Hepatocyte (in vitro differentiated cells): ENCODE measurements at places on chromosomes 16 and 17. TPM values are rescaled to one million over a fixed set of nuclear protein-coding genes. Genes with fewer than 3 reads are reported as not detected.
A peak's percentile ranks its signal among the peaks of the same experiment; 100 is the strongest.

DNA sequence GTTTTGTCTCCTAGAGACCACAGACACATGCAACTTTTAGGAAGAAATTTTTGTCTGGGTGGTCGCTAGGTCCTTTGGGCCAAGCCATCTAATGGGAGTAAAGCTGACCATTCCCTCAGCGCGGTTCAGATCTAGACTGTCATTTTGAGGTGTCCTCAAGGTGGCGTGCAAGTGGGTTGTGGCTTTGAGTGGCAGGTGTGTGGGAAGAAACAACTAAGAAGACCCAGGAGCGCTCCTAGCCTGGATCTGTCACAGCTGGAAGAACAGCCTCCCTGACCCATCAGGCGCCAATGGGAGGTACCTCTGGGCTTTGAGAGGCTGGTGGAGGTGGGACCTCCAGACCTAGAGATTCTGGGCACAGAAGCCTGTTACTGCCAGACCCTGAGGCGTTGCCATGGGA lies 645.1 kb downstream of the KCNJ18 start:
- no peak overlapping the region for H3K4me3 ChIP-seq
- no peaks in the 10 kb centered on the region for H3K27me3 ChIP-seq
- no peaks in the 10 kb centered on the region for H3K36me3 ChIP-seq
- no peak for DNase-seq
- H3K27ac ChIP-seq: no peak overlapping the region

MFSD11 gene
- total RNA-seq: 59.4 and 66.6 TPM in 2 replicates

GRCh38 chr17:82666931-82667667 lies 18.9 kb upstream of the WDR45B start:
- no peak overlapping the region for H3K27ac ChIP-seq
- H3K4me3 ChIP-seq: no peak overlapping the region
- DNase-seq: no peak
- H3K4me1 ChIP-seq: no peaks in the 10 kb centered on the region
- no peaks in the 10 kb centered on the region for H3K36me3 ChIP-seq

DNA sequence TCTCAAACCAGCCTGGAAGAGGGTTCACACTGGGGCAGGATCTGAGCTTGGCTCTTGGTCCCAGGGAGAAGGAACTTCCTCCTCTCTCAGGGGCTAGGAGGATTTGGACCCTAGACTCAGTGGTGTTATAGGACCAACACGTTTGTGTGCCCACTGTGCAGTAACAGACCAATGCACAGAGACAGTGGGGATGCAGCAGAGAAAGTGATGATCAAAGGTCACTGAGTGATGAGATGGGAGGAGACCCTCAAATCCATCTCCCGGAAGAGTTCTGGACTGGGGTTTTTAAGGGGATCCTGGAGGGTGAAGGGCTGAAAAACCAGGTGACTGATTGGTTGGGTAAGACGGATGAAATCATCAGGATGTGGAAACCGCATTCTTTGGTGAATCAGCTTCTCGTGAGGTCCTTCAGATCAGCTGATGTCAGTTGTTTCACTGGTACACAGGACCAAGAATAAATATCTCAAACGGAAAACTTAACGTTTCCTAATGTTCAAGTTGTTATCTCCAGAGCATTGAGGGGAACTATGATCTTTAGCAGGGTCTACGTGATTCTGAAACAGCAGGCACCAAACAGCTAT lies 3.3 kb upstream of the VAC14 start:
- no peak overlapping the region for H3K27ac ChIP-seq
- H3K36me3 ChIP-seq: no peaks in the 10 kb centered on the region
- DNase-seq: no peak

- H3K27me3 ChIP-seq: no peaks in the 10 kb centered on the region
- H3K36me3 ChIP-seq: no peaks in the 10 kb centered on the region
- no peak for DNase-seq
- no peak overlapping the region for H3K4me3 ChIP-seq
- H3K27ac ChIP-seq: no peak overlapping the region
- no peaks in the 10 kb centered on the region for H3K4me1 ChIP-seq
Observed at GRCh38 chr16:76913046-76913445, 277.9 kb upstream of the MON1B start.

GRCh38 chr16:31704138-31704537 lies 169.5 kb upstream of the ZNF267 start:
- H3K4me1 ChIP-seq: peaks cover 7% of the 10 kb centered on the region
- no peaks in the 10 kb centered on the region for H3K27me3 ChIP-seq
- no peaks in the 10 kb centered on the region for H3K36me3 ChIP-seq

CIITA gene
- total RNA-seq: 0.08 TPM in 1 of 2 replicates, not detected in the other

- H3K4me3 ChIP-seq: no peak overlapping the region
- H3K4me1 ChIP-seq: peaks cover 38% of the 10 kb centered on the region
- H3K36me3 ChIP-seq: no peaks in the 10 kb centered on the region
Observed at GRCh38 chr17:42310787-42311215, 22.5 kb downstream of the STAT5A start.

DNA sequence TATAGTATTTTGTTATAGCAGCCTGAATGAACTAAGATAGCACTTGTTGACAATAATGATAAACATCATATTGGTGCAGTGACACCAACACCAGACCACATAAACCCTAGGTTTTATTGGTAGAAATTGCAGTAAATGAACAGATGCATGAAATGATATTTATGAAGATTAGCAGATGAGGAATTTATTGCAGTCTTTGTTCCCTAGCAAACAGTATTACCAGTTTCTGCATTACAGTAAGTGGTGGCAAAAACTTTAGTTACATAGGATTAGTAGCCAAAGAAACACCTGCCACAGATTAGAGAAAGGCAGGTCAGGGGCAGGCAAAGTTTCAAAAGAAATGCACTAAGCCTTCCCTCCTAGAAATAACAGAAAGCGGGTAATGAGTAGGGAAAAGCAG lies 17.7 kb upstream of the TANC2 start:
- no peaks in the 10 kb centered on the region for H3K27me3 ChIP-seq
- H3K36me3 ChIP-seq: no peaks in the 10 kb centered on the region
- H3K4me1 ChIP-seq: peaks cover 8% of the 10 kb centered on the region
- no peak overlapping the region for H3K4me3 ChIP-seq
- H3K27ac ChIP-seq: no peak overlapping the region

DNA sequence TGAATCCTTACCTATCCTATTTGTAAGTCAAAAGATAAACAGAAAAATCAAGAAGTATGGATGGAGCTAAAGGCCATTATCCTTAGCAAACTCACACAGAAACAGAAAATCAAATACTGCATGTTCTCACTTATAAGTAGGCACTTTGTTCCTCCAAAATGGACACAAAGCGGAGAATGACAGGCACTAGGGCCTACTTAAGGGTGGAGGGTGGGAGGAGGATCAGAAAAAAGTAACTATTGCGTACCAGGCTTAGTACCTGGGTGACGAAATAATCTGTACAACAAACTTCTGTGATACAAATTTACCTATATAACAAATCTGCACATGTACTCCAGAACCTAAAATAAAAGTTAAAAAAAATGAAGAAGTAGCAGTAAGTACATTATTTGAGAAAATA lies 164.3 kb downstream of the PARN start:
- H3K4me3 ChIP-seq: no peak overlapping the region
- no peaks in the 10 kb centered on the region for H3K36me3 ChIP-seq
- DNase-seq: no peak
- H3K4me1 ChIP-seq: no peaks in the 10 kb centered on the region
- no peaks in the 10 kb centered on the region for H3K27me3 ChIP-seq
- no peak overlapping the region for H3K27ac ChIP-seq

IL17C gene
- 0.40 TPM in 1 of 2 replicates, not detected in the other for total RNA-seq

DNA sequence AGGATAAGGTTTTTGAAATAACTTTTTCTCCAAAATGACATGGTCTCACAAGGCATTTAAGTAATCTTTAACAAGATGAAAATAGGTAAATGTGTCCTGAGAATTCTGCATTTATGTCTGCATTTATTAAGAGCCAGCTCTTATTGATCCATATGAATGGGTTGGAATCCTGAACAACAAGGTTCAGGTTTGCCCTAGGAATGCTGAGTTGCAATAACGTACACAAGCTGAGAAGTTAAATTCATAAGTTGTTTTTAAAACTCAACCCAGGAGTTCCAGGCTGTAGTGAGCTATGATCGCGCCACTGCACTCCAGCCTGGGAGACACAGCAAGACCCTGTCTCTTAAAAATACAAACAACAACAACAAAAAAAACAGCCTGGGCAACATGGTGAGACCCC lies 28.1 kb downstream of the GLG1 start:
- H3K4me1 ChIP-seq: peaks cover 13% of the 10 kb centered on the region
- DNase-seq: no peak
- no peaks in the 10 kb centered on the region for H3K36me3 ChIP-seq
- H3K4me3 ChIP-seq: no peak overlapping the region
- H3K27ac ChIP-seq: no peak overlapping the region
- no peaks in the 10 kb centered on the region for H3K27me3 ChIP-seq

RGS11 gene
- 0.04 and 0.57 TPM in 2 replicates for total RNA-seq

- H3K27ac ChIP-seq: no peak overlapping the region
- no peaks in the 10 kb centered on the region for H3K27me3 ChIP-seq
- no peak for DNase-seq
- no peak overlapping the region for H3K4me3 ChIP-seq
Observed at GRCh38 chr16:46836534-46837530, 5.9 kb upstream of the C16orf87 start.

MMP15 gene
- 34.2 and 39.0 TPM in 2 replicates for total RNA-seq

DNA sequence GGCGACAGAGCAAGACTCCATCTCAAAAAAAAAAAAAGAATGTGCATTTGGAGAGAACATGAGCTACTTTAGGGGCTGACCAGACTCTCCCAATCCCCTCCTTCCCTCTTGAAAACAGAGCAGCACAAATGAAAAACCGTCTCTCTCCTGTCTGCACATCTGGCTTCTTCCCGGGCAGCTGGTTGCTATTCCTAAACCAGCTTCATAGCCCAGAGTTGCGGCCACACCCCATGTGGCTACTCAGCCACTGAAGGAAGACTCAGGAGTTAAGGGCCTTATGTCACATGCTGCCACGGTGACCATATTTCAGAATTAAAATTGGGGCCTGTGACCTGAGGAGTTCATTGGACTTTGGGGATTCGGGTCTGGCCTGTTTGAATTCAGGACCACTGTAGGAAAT lies 48.3 kb downstream of the KATNIP start:
- no peak overlapping the region for H3K27ac ChIP-seq
- DNase-seq: no peak
- no peak overlapping the region for H3K4me3 ChIP-seq
- no peaks in the 10 kb centered on the region for H3K4me1 ChIP-seq
- H3K36me3 ChIP-seq: no peaks in the 10 kb centered on the region

- H3K36me3 ChIP-seq: no peaks in the 10 kb centered on the region
- peak; percentile 68 for DNase-seq
- H3K27ac ChIP-seq: peak overlapping the region; percentile 93
- H3K4me3 ChIP-seq: peak overlapping the region; percentile 97
Observed at GRCh38 chr16:56424791-56425438, 430 bp downstream of the AMFR start.

- DNase-seq: no peak
- no peaks in the 10 kb centered on the region for H3K4me1 ChIP-seq
- no peaks in the 10 kb centered on the region for H3K36me3 ChIP-seq
- no peak overlapping the region for H3K27ac ChIP-seq
- no peak overlapping the region for H3K4me3 ChIP-seq
Observed at GRCh38 chr16:87309620-87310525, 7.3 kb downstream of the C16orf95 start.

- H3K4me1 ChIP-seq: peaks cover 13% of the 10 kb centered on the region
- DNase-seq: peak; percentile 72
- H3K27ac ChIP-seq: peak overlapping the region; percentile 99
- peaks cover 3% of the 10 kb centered on the region for H3K27me3 ChIP-seq
- H3K4me3 ChIP-seq: no peak overlapping the region
Observed at GRCh38 chr16:65125871-65126270, 4.0 kb upstream of the CDH11 start.

- peak; percentile 52 for DNase-seq
- H3K4me3 ChIP-seq: no peak overlapping the region
- no peaks in the 10 kb centered on the region for H3K27me3 ChIP-seq
- H3K4me1 ChIP-seq: peaks cover 6% of the 10 kb centered on the region
- no peak overlapping the region for H3K27ac ChIP-seq
Observed at GRCh38 chr16:87416826-87417527, 24.8 kb downstream of the MAP1LC3B start.

GRCh38 chr17:9330141-9330540 lies 245.5 kb downstream of the STX8 start:
- H3K36me3 ChIP-seq: no peaks in the 10 kb centered on the region
- no peak for DNase-seq
- H3K27me3 ChIP-seq: no peaks in the 10 kb centered on the region
- no peak overlapping the region for H3K4me3 ChIP-seq
- H3K4me1 ChIP-seq: no peaks in the 10 kb centered on the region
- H3K27ac ChIP-seq: no peak overlapping the region

GRCh38 chr17:7922269-7922844 lies 6.3 kb upstream of the RNF227 start:
- peaks cover 7% of the 10 kb centered on the region for H3K4me1 ChIP-seq
- no peak overlapping the region for H3K4me3 ChIP-seq
- H3K27ac ChIP-seq: peak overlapping the region; percentile 49
- H3K36me3 ChIP-seq: no peaks in the 10 kb centered on the region

GRCh38 chr16:31038993-31039392 lies 5.6 kb downstream of the STX4 start:
- H3K27ac ChIP-seq: no peak overlapping the region
- DNase-seq: no peak
- no peaks in the 10 kb centered on the region for H3K36me3 ChIP-seq
- H3K27me3 ChIP-seq: no peaks in the 10 kb centered on the region
- no peak overlapping the region for H3K4me3 ChIP-seq
- H3K4me1 ChIP-seq: no peaks in the 10 kb centered on the region

DNA sequence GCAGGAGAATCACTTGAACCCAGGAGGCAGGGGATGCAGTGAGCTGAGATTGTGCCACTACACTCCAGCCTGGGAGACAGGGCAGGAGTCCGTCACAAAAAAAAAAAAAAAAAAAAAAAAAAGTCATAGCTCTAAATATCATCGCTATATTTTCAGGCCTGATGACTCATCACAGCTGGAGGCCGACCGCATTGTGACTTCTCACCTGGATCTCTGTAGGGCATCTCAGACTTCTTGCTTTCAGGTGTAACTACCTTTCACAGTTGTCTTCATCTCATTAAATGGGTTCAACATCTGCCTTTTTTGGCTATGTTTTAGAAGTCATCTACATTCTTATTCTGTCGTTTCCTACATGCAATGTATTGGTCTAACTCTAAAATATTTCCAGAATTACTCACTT lies 353.1 kb upstream of the MON1B start:
- no peak overlapping the region for H3K4me3 ChIP-seq
- no peaks in the 10 kb centered on the region for H3K4me1 ChIP-seq
- no peak for DNase-seq

DNA sequence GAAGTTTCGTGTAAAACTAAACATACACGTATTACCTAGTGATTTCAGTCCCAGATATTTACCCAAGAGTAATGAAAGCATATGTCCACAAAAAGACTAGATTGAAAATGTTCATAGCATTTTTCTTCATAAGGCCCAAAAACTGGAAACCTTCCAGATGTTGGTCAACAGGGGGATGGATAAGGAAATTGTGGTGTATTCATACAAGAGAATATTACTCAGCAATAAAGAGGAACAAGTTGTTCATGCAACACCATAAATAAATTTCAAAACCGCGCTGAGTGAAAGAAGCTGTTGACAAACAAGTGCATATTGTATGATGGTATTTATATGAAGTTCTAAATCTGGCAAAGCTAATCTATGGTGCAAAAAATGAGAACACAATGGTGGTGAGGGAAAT lies 54.1 kb upstream of the NFAT5 start:
- DNase-seq: no peak
- no peaks in the 10 kb centered on the region for H3K36me3 ChIP-seq
- H3K27me3 ChIP-seq: no peaks in the 10 kb centered on the region
- no peak overlapping the region for H3K4me3 ChIP-seq
